CD4-positive, alpha-beta T cell treated with Interleukin-17A for 4 hours (primary cell): ENCODE measurements at places on chromosomes 4 and X.
A peak's percentile ranks its signal among the peaks of the same experiment; 100 is the strongest.

GRCh38 chr4:109996526-109996925, 83.8 kb downstream of the EGF start:
- DNase-seq = no peak

DNA sequence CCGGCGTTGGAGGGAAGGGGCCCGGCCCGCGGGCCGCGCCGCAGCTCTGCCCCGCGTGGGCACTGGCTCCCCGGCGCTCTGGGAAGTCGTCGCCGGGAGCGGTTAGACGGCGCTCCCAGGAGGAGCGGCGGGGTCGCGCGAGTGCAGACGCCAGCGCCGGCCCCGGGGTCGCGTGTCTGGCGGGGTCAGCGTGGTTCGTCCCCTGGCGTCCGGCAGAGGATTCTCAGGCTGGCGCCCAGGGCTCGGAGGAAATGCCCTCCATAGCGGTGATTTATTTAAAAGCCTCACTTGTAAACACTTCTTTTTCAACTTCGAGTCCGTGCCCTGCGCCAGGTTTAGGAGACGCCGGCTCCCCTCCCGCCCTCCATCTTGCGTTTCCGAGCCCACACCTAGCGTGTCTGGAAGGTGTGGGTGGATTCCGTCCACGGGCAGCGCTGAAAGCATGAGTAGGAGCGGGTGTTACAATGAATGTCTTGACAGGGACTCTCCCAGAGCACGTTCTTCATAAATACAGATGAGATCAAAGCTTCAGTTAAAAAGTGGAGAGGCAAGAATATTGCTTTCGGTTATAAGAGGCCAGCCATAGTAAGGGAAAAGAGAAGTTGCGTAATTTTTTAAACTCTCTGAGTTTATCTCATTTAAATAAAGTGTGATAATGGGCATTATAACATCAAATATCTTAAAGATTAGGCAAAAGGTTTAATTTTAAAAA, 692 bp downstream of the FAM241A start:
- DNase-seq = peak; percentile 68

GRCh38 chr4:6369924-6370645, 100.4 kb downstream of the WFS1 start:
- no peak for DNase-seq

GRCh38 chrX:46713672-46714490, 45.0 kb downstream of the SLC9A7 start:
- no peak for DNase-seq
